Stimulated activated CD8-positive, alpha-beta memory T cell treated with anti-CD3 and anti-CD28 coated beads, Interleukin-15, amount 100 ng/mL, for 24 hours (primary cell): ENCODE measurements at places on chromosomes 4 and X.

GRCh38 chrX:121851033-121851432 is 803.6 kb downstream of the GLUD2 start:
- DNase-seq = no peak

DNA sequence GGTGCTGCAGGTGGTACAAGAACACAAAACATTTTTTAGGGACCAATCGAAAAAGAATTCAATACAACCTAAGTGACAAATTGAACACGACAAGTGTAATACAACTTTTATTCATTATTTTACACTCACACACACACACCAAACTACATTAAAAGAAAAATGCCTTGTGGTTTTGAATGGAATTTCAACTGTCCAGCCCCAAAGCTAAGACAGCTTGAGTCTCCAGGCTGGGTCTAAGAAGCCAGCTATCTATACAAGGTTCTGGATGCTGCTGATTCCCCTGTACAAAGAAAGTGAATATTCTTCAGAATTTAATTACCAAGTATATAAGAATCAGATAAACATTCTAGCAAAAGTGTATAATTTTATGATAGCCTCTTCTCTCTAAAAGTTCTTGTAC is 118.2 kb downstream of the PPP3CA start:
- DNase-seq = no peak

DNA sequence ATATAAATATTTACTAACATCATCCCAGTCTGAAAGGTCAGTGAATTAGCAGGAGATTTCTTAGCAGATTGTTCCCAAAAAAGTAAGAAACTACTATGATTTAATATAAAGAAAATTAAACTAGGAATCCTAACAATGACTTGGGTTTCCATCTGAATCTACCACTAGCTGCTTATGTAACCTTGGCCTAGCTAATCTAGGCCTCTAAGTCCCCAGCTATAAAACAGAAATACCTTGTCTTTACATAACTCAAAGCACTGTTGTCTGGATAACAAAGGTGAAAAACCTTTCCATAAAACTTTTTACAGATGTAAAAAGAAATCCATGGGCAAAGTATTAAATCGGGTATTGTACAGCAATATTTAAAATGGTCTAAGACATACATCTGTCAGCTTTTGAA is 3.0 kb downstream of the FBXL5 start:
- no peak for DNase-seq

GRCh38 chr4:77240469-77241066 is 83.6 kb downstream of the CCNG2 start:
- DNase-seq = peak; percentile 21

- no peak for DNase-seq
Observed at GRCh38 chr4:188839704-188840103, 700.5 kb downstream of the TRIML1 start.

GRCh38 chr4:156594624-156595023 is 377.0 kb downstream of the PDGFC start:
- no peak for DNase-seq

DNA sequence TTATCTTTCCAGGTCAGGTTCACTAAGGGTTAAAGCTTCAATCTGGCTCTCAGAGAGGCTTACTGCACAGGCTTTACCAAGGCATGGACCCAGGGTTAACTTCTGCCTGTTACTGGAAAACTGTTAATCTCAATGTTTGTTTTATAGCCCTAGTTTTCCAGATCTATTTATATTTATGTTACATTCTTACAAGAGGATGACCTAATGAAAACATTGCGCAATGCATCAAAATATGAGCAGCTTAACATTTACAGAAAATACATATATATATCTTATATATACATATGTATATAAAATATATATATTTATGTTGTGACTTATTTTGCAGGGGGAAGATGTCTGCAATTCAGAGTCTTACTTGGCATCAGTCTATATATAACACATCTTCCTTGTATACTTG is 112.3 kb downstream of the PCDH19 start:
- no peak for DNase-seq

DNA sequence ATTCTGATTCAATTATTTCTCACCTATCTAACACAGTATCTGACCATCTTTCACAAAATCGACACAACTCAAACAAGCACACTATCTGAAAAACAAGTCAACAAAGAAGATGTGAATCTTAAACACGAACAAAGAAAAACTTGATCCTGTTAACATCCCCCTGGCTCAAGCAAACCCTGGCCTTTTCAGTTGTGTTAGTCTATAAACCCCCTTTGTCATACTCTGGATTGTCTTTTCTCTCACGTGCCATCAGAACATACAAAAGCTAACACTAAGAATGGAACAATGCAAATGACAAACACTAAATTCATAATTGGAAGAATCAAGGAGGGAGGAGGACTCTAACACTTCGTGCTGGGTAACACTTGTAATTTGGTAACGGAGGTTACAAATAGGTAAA is 168.7 kb downstream of the GASK1B start:
- DNase-seq = no peak

GRCh38 chrX:17580539-17581152 is 156.6 kb upstream of the SCML1 start:
- no peak for DNase-seq

- no peak for DNase-seq
Observed at GRCh38 chrX:40099055-40099958, 1.5 kb upstream of the BCOR start.
